ENCODE measurements at places on chromosomes 6 and 20.

DNA sequence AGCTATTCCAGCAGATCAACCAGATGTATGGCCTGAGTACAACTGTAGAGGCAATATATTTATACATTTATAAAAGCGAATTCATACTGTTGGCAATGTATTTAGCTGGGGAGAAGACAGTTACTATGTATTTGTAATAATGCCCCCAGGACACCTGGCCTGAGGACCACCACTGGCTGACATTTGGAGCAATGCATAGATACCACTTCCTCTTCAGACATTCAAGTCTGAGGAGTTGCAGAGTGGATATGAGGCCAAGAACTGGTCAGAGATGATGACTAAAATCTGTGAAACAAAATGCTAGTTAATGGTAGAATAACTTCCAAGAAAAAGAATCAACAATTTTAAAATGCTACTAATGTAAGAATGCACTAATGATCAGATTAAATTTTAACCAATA lies 462.3 kb downstream of the CDC5L start:
- no peak for DNase-seq

- DNase-seq: no peak
Observed at GRCh38 chr6:142851601-142852000, 93.4 kb downstream of the HIVEP2 start.

- DNase-seq: no peak
Observed at GRCh38 chr20:51378171-51378928, 164.2 kb downstream of the NFATC2 start.

DNA sequence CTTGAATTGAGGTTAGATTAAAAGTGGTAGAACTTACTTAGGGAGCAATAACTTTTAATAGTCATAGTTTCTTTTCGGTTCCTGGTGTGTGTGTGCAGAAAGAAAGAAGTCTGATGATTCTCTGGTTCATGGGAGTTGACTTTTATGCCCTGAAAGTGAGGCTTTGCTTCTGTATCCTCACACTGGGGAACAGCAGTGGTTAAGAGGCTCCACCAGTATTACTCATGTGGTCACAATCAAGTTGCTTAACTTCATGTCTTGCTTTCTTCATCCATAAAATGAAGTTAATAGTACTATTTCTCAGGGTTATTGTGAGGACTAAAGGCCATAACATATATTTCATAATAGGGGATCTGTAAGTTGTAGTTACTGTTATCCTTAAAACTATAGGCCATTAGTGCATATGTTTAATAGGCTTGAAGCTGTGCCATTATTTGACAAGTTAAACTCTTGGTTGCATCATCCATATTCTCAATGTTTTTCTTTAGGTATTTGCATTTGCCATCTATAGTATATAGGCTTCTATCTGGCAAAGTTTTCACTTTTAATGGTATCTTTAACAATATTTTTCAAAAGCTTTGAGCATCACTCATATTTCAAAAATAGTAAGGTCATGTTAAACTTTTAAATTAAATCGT lies 262.4 kb downstream of the PLCB1 start:
- DNase-seq: no peak

DNA sequence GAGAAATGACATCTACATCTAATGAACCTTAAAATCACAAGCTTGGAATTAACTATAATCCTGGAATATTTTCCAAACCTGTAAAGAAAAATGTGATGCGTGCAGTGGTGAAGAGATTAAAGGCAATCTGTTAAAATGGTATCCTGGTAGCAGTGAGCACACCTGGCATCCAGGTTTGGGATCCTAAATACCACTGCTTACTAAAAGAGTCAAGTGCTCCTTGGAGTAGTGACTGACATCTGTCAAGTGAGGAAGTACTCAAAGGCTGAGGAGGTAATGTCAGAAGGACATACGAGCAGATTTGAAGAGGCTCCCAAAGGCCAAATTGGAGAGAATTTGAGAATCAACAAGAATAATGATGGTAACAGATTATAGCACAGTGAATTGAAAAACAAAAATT lies 32.8 kb downstream of the PCMT1 start:
- no peak for DNase-seq

DNA sequence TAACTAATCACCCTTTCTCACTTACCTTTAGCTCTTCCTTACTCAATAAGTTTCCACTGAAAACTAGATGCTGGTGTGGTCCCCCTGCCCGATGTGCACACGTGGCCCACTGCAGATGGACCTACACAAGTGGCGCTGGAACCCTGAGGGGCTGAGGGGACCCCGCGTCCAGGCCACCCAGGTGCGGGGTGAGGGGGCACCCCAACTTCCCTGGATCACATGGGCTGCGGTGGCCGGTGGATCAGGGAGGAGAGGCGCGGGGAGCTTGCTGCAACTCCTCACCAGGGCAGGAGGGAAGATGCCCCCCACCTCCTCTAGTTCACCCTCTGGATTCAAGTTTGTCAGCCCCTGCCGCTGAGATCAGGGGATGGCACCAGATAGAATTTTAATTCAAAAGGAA lies 12.5 kb upstream of the HLA-DOA start:
- no peak for DNase-seq

DNA sequence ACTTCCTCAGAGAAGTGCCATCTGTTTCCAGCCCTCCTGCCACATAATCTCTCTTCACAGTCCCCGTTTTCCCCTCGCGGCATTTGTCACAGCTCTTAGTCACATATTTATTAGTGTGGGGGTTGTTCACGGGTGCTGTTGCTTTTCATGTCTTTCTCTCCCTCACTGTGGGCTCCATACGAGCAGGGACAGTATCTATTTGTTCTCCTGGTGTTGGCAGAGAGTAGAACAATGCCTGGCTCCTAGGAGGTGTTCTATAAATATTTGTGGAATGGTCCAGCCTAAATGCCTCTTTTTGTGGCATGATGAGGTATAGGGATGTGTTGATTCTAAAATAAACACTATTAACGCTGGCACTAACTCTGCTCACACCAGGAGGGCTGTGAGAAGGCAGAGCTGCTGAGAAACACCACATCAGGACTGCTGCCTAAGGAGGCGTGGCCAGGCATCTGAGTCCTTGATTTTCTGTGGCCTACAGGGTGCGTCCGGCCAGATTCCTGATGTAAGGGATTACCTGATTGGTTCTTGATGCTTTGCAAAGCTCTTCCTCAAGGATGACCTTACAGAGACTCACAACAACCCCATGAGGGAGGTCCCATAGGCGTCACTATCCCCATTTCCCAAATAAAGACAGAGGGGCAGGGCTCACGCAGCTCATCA lies 219.8 kb upstream of the ARID1B start:
- no peak for DNase-seq

GRCh38 chr20:51322164-51322707 lies 220.3 kb downstream of the NFATC2 start:
- no peak for DNase-seq

DNA sequence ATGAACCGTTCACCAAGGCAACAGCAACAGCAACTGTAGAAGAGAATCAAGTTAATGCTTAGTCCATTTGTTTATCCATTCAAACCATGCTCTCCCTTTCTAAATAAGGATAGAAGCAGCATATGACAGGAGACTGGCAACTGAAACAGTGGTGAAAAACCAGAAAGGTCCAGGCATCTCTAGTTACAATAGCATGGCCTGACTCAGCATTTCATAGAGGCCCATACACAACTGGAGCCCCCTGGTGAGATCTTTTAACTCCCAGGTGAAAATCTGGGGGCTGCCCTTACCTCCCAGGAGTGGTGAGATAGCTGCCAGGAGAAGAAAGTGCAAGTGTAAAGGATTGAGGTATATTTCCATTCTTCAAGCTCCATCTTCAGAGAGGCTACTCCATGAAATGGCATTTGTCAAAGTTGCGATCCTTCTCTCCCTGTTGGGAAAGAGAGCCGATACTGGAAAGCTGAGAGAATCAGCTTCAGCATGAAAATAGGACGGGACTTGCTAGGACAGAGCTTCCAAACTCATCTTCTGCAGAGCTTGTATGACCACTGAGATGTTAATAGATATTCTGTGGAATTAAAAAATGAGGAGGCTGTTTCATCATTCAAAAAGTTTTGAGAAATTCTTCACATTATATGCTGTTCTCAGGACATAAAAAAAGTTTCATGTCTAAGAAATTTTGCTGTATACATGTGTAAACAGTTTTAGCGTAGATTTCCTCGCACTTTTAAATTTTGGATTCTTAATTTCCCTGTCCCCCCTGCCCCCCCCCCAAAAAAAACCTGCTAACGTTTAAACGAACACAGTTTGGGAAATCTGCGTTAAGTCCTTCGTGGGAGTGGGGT lies 10.9 kb upstream of the SLC2A12 start:
- DNase-seq: no peak

- DNase-seq: no peak
Observed at GRCh38 chr6:87378947-87379346, 28.8 kb upstream of the CFAP206 start.

GRCh38 chr6:6584310-6585002 lies 4.1 kb upstream of the LY86 start:
- no peak for DNase-seq

DNA sequence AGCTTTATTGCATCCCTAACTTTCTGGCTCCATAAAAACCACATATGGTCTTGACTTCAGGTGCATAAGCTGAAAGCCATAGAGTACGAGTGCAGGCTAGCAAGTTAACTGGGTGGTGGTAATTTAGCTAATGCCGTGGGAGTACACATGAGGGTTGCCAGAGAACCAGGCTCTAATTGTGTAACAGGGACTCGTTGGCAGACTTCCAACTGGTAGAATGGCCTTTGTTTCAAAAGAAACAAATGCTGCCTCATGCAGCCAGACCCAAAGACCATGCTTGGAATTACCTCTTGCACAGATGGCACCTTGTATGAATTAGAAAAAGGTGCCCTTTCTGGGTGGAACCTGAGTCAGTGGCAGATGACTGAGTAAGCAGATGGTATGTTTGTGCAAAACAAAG lies 73.2 kb downstream of the LY86 start:
- DNase-seq: no peak

DNA sequence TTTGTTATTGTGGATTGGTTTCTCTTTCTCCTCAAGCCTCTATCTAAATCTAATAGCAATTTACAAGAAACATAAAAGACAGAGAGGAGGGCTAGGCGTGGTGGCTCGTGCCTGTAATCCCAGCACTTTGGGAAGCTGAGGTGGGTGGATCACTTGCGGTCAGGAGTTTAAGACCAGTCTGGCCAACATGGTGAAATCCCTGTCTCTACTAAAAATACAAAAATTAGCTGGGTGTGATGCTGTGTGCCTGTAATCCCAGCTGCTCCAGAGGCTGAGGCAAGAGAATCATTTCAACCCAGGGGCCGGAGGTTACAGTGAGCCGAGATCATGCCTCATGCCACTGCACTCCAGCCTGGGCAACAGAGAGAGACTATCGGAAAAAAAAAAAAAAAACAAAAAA lies 46.6 kb downstream of the SLC2A12 start:
- no peak for DNase-seq

GRCh38 chr6:80537118-80537972 lies 430.9 kb downstream of the BCKDHB start:
- no peak for DNase-seq

DNA sequence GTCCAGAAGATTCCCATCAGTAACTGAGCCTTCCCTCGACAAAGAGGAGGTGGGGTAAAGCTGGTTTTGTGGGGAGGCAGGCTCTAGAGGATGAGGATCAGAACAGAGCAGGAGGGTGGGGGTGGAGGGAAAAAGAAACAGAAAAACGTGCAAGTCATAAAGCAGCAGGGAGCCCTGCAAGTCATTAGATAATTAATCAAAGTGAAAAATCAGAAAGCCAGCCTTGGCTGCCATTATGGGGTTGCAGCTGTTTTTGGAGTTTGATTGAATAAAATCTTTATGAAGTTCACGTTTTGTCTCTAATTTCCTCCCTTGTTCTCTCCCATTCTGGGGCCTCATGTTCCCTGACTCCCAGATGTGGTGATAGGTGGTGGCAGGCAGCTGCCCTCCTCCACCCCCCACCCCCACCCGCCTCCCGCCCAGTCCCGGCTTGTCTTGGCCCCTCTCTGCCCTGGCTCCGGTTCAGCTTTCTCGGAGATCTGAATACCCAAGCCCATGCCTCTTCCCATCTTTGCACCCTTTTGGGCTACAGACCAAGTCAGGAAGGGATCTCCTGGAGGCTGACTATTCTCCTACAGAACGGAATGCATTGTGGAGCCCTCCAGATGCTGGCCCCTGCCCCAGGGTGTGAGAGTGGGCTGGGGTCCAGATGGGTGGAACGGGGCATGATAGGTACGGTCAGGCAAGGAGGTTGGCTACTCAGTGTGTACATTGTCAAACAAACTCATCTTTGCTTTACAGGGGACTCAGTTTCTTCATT lies 141.8 kb downstream of the CDC5L start:
- no peak for DNase-seq

DNA sequence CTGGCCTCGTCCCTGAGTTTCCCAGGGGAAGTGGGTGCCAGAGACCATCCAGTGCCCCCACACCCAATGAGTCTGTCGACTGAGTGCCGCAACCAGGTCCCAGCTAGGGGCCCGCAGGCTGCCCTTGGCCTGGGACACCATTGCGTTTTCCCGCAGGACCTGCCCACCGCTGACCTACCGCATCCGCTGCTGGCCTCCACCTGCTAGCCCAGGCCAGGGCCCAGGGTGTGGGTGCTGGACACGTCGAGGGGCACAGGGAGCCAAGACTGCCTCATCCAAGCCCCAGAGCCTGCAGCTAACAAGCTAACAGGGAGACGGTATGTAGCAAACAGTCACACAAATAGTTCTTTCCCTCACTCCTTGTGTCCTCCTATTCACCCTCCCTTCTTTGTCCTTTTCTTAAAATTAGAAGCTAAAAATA lies 97.7 kb downstream of the TMEM242 start:
- no peak for DNase-seq

- DNase-seq: no peak
Observed at GRCh38 chr6:36927691-36928546, 26.6 kb upstream of the PI16 start.

DNA sequence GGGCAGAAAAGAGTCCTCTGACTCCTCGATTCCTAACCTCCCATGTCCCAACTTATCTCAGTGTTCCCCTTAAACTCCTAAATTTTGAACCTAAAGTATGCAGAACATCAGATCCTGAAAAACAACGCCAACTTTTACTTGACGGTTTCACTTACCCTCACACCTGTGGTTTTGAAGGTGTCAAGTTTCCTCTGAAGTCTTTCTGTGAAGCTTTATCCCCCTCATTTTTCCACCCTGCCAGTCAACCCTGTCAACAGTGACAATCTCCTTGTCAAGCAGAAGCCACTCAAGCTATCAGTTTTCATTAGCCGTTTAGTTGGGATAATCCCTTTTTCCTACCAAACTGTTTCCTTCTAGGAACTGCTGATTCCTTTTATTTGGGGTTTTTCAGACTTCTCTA lies 245.4 kb upstream of the PREP start:
- no peak for DNase-seq

GRCh38 chr20:34536798-34537394 lies 20.7 kb downstream of the DYNLRB1 start:
- DNase-seq: no peak

GRCh38 chr6:82017288-82017687 lies 230.3 kb downstream of the IBTK start:
- DNase-seq: no peak

DNA sequence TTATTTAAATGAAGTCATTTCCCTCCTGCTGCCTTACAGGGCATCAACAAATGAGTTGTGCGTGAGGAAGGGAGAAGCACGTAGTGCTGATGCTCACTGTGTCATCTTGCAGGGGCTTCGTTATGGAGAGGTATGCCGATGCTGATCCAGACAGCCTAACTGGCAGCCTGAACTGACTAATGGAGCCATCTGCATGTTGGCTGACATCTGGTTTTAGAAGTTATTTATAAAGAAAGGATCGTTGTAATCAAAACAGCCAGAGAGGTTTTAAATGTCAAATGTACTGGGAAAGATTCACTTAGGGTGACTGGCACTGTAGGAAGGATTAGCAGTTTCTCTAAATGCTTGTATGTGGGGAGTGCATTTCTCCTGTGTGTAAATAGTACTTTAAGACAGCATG lies 54.6 kb downstream of the FARS2 start:
- no peak for DNase-seq

GRCh38 chr6:159529934-159530333 lies 163.1 kb downstream of the SOD2 start:
- no peak for DNase-seq

- DNase-seq: no peak
Observed at GRCh38 chr6:11040134-11040533, 4.0 kb downstream of the ELOVL2 start.
